ENCODE measurements at places on chromosomes 5 and 9.

- no peak for DNase-seq
Observed at GRCh38 chr5:125837866-125838265, 585.3 kb upstream of the GRAMD2B start.

DNA sequence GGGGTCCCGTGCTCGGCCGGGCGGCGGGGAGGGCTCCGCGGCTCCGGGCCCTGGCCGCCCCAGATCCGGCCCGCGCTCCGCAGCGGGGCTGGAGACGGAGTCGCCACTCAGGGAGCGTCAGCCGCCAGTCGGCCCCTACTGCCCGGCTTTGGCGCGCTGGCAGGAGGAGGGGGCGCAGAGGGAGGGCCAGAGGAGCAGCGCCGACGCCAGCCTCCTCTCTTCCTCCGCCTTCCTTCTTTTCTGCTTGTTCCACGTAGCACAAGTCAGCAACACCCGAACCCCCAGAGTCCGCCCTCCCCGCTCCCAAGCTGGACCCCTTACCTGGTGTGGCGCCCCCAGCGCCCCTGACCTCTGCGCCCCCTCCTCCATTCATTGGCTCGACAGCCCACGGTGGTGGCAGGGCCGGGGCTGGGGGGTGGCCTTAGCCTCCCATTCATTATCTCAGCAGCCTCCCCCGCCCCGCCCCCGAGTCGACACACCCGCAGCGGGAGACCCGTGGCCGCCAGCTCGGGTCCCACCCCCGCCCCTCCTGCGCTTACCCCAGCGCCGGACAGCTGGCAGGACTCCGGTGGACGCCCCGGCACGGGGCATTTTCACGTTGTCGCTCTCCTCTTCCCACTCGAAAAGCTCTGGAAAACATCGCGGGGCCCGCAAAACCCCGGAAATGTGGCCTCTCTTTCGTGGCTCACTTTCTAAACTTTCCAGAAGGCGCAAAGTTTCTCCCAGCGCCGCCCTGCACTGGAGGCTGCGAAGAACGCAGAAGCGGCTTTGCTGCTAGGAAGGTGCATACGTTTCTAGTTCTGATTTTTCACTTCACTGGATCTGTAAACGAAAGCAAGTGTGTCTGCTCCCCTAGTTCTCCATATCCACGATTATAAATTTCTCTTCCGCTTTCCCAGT, at the start of gene LPAR1:
LPAR1 (minus strand) TSS at position 140 of the 900 bp plus-strand sequence. CDS start 66,353 bp downstream, outside the sequence.
- DNase-seq = peak; percentile 31

DNA sequence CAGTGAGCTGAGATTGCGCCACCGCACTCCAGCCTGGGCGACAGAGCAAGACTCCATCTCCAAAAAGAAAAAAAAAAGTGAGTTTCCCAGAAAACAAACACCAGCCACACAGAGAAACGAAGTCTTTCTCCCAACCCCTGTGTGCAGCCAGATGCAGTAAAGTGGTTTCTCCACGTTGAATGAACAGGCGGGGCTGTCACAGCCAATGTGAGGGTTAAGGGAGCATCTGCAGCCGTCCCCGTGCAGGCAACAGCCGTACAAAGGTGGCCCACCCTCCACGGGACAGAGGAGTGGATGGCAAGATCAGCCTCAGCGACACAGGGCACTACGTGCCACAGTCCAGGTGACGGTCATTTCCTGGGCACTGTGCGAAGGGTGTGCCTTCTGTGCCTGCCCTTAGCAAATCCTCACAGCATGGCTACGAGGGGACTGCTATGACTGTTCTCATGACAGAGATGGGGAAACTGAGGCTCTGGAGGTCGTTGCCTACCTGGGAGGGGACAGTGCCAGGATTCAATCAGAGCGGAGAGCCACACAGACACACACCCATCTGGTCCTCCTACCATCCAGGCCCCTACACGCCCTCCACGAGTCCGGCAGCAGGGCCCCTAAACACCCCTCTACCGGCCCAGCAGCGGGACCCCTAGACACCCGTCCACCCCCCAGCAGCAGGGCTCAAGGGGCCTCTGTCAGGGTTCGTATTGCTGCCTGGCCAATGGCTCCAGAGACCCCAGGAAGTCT, 2.3 kb downstream of the VAV2 start:
- no peak for DNase-seq

DNA sequence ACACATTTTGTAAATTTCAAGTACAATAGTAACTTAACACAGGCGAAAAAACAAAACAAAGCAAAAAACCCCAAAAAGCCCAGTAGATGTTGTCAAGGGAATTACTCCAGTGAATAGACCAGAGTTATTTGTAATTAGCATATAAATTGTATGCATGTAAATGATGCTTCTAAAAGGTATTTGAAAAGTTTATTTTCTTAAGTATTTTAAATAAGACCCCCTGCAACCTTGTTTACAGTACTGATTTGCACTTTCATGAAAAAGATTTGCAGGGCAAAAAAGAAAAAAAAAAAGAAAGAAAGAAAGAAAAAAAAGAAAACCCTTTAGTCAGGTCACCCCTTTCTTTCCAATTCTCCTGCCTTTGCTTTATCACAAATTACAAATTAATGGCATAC, 372.3 kb upstream of the IRX2 start:
- no peak for DNase-seq

- peak; percentile 57 for DNase-seq
Observed at GRCh38 chr9:132008855-132009812, 70.5 kb downstream of the MED27 start.

DNA sequence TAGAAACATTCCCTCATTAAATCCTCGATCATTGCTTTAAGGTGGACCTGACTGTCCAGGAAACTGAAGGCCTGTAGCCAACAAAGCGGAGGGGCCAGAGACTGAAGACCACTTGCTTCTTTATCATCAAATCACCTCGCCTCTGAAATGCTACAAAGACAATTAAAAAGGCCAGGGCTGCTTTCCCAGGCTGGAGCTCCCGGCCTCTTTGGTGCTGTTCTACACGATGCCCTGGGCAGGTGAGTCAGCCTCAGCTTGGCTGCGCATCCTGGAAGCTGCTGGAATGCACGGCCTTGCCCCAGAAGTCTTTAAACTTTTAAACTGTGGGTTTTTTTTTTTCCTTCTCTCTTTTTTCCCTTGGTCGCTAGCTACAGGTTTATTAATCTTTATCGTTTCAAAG, 46.5 kb downstream of the SH3PXD2B start:
- no peak for DNase-seq

All from T47D (cell line).